ENCODE measurements at places on chromosomes 13 and 19. TPM values are rescaled to one million over a fixed set of nuclear protein-coding genes. Genes with fewer than 3 reads are reported as not detected.

GRCh38 chr13:96020931-96021330 lies 32.3 kb downstream of the UGGT2 start:
- DNase-seq: no peak

- DNase-seq: no peak
Measured at GRCh38 chr13:33764716-33765115, 53.2 kb upstream of the RFC3 start.

GRCh38 chr13:51329606-51330005 lies 9.9 kb upstream of the SERPINE3 start:
- no peak for DNase-seq

DNA sequence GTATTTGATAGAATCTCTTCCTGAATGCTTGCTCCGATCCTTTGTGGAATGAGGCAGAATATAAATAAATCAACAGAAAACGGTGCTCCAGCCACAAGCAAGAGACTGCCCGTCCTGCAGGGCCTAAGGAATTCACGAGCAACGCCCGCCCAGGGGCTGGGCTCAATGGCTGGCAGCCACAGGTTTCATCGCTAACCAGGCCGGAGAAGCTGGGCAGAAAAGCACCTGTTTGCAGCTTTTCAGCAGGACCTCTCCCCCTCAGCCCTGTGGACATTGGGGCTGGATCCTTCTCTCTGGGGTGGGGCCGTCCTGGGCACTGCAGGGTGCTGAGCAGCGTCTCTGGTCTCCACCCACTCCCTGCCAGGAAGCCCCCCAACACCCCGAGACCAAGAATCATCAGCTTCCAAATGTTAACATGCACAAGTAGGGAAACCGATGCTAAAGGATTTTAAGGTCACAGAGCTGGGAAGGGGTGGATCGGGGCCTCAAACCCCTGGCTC lies 102.5 kb downstream of the GADD45B start:
- no peak for DNase-seq

DNA sequence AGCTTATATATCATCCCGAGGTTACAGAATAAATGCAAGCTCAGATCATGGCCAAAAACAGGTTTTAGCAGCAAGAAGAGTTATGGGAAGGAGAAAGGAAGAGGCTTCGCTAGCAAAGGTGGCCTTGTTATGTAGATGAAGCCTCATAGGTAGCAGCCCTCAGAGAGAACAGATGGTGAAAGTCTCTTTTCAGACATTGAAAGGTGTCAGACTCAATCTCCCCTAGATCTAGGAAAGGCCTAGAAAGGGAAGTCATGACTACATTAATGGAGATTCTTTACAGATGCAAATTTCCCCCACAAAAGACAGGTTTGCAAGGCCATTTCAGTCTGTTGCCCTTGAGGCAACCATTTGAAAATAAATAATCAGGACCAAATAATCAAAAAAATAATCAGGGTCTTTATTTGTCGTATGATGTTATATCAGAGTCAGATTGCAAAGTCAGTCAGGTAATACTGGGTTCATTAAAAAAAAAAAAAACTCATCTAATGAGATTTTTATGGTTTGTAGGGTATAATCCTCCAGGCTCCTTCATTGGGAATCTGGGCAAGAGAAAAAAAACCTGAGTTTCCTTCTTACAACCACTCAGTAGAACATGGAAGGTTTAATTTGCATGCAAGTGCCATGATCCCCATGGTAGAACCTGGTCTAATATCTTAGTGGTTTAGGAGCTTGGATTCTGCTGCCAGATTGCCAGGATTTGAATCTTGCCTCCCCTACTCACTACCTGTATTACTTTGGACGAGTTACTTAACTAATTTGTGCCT lies 50.8 kb upstream of the HTR2A start:
- no peak for DNase-seq

ERVK3-1 gene
- polyA plus RNA-seq: 42.7 TPM

DNA sequence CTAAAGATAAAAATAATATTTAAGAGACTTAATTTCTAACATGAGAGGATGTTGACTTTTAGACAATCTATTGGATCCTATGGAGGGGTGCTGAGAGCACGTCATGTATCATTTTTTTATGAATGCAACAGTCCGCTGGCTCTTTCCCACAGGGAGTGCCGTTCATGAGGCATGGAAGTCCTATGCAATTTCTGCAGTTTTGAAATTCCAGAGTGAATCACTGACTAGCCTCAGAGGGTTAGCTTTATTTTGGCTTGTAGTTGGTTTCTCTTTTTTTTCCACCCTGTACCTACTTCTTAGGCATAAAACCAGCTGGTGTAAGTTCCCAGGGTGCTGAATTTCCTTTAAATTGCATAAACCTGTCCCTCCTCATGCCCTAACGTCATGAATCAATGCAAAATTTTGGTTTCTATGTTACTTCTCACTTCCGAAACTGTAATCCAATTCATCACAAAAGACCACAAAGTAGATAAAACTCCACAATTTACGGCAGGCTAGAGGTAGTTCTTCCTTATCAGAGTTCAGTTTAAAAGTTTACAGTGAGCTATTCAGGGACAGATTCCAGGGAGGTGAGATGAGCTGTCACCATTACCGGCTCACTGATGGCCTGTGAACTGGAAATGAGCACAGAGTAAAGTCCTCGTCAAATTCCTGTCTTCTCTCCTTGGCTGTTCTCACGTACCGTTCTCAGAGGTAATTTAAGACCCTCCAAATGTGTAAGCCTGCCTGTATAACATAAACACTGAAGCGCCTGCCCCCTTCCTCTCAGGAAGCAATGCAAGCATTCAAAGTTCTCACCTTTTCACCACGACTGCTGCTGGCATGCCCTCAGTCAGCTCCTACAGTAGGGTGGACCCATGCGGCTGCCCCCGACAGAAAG lies 216.6 kb upstream of the SLC10A2 start:
- DNase-seq: peak; percentile 26

DNA sequence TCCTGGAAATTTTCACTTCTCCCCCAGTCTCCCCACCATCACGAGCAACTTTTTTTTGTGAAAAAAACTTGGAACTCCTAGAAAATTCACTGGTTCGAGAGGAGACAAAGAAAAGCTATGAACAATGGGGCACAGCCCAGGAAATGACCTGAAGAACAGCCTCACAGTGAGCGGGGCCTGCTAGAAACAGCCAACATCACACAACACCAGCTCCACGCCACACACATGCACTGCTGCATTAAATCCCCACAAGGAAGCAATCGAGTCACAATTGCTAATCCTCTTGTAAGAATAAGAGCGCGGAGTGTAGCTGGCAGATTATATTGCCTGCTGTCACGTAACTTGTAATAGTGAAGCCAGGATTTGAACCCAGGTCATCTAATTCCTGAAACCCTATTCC lies 48.8 kb downstream of the SLC7A1 start:
- no peak for DNase-seq

- no peak for DNase-seq
Measured at GRCh38 chr13:46663206-46664037, 110.5 kb downstream of the LRCH1 start.

DPP9 gene
- polyA plus RNA-seq: 19.2 TPM

FXYD7 gene
- polyA plus RNA-seq: 0.82 TPM

MBD3L3 gene
- not detected for polyA plus RNA-seq

DNA sequence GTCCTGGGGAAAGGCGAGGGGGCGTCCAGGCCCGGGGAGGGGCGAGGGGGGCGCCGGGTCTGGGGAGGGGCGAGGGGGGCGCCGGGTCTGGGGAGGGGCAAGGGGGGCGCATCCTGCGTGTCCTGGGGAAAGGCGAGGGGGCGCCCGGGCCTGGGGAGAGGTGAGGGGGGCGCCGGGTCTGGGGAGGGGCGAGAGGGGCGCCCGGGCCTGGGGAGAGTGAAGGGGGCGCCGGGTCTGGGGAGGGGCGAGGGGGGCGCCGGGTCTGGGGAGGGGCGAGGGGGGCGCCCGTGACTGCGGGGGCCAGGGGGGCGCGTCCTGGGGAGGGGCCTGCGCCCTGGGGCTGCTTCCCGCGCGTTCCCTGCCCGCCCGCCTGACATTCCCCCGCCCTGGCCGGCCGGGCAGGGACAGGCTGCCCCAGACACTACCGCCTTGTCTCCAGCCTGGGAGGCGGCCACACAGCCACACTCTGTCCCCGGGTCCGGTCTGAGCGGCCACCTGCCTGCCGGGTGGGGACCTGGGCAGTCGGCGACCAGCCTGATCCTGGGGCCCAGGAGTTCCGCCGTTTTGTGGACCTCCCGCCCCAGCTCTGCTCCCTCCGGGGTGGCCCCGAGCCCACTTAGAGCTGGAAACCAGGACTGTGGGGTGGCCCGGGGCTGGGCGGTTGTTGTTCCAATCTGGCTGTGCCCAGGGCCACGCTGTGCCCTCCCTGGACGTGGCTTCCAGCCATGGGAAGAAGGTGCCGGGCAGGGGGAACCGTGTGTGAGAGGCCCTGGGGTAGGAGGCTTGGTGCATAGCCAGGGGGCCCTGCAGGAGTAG lies 11.8 kb downstream of the PALM start:
- no peak for DNase-seq

GRCh38 chr13:110024645-110024980 lies 238.2 kb upstream of the IRS2 start:
- no peak for DNase-seq

- DNase-seq: no peak
Measured at GRCh38 chr19:5290336-5291262, 50.0 kb downstream of the PTPRS start.

ZBTB32 gene
- 0.63 TPM for polyA plus RNA-seq

- DNase-seq: no peak
Measured at GRCh38 chr13:45269204-45269603, 68.4 kb upstream of the KCTD4 start.

GRCh38 chr13:76326343-76326742 lies 559.9 kb downstream of the KCTD12 start:
- DNase-seq: no peak

- DNase-seq: no peak
Measured at GRCh38 chr19:36745870-36746269, 26.7 kb downstream of the ZNF850 start.

GRCh38 chr13:91249861-91250260 lies 97.6 kb upstream of the MIR17HG start:
- no peak for DNase-seq

CDK8 gene
- polyA plus RNA-seq: 22.8 TPM

- DNase-seq: no peak
Measured at GRCh38 chr13:33665626-33666175, 152.2 kb upstream of the RFC3 start.

GRCh38 chr13:92175330-92175729 lies 776.9 kb downstream of the GPC5 start:
- DNase-seq: peak; percentile 24

DNA sequence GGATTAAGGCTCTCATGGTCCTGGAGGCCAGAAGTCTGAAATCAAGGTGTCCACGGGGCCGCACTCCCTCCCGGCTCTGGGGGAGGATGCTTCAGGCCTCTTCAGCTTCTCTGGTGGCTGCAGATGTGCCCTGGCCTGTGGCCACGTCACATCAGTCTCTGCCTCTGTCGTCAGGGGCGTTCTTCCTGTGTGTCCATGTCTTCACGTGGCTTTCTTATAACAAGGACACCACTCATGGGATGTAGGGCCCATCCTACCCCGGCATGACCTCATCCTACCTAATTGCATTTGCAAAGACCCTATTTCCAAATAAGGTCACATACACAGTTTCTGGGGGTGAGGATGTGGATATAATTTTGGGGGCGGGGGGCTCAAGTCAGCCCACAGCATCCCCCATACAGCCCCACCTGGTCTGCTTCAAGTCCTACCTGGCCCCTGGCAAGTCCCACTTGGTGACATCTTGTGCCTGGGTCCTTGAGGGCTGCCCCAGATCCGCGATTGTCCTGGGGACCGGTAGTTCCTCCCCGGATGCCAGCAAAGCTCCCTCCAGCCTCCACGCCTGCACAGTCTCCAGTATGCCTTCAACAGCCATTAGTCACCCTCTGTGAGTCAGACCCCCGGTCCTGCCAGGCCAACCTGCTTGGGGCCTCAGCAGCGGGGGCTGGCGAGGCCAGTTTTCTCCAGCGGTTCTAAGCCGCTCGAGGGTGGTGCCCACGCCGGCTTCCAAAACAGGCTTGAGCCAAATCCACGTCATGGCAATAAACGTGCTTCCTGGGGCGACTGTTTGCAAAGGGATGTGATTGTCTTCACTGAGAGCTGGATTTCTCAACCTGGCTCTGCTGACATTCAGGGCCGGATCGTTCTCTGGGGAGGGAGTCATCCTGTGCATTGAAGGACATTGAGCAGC lies 32.2 kb downstream of the MYO9B start:
- peak; percentile 26 for DNase-seq

DNA sequence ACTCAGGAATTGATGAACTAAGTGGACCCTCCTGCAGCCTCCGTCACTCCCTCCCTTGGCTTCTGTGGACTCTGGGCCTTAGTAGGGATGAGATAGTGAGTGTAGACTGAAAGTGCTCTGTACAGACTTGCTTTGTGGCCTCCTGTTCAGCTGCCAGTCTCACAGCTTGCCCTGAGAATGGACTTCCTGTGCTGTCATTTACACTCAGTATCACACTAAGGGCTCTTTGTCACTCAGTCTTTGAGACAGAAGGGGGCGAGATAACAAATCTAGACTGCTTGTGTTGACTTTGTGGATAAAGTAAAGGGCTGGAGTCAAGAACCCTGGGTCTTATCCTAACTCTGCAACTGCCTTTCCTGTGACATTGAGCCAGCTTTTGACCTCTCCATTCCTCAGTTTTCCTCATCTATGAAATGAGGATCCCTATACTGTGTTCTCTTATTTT lies 21.0 kb upstream of the SPRY2 start:
- DNase-seq: no peak

PROZ gene
- polyA plus RNA-seq: 0.20 TPM

DNA sequence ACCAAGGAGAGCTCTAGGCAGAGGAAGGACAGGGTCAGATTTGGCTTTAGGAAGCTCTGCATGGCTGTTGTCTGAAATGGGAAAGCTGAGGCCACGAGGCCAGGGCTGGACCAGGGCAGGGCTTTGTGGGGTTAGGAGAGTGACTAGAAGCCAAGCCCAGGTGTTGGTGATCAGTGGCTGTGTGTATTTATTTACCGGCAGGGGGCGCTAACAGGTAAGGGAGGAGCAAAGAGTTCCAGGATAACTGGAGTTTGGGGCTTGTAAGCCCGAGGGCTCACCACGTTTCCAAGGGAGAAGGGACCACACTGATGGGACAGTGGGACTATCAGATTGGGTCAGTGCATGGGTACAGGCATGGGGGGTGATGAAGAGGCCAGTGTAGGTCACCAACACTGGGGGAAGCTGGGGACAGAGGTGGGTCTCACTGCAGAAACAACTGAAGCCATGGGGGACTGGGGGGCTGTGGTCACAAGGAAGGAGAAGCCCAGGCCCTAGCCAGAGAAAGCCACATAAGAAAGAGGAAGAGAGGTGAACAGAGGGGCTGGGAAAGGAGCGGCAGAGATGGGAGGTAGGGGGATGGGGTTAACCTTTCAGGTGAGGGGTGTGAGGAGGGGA lies 3.9 kb downstream of the TMEM147 start:
- DNase-seq: peak; percentile 50

VSTM2B gene
- polyA plus RNA-seq: 0.79 TPM

Data from left renal pelvis (tissue), 4 donors.